ENCODE measurements at places on chromosomes 5 and 9. TPM values are rescaled to one million over a fixed set of nuclear protein-coding genes. Genes with fewer than 3 reads are reported as not detected.
A peak's percentile ranks its signal among the peaks of the same experiment; 100 is the strongest.

DNA sequence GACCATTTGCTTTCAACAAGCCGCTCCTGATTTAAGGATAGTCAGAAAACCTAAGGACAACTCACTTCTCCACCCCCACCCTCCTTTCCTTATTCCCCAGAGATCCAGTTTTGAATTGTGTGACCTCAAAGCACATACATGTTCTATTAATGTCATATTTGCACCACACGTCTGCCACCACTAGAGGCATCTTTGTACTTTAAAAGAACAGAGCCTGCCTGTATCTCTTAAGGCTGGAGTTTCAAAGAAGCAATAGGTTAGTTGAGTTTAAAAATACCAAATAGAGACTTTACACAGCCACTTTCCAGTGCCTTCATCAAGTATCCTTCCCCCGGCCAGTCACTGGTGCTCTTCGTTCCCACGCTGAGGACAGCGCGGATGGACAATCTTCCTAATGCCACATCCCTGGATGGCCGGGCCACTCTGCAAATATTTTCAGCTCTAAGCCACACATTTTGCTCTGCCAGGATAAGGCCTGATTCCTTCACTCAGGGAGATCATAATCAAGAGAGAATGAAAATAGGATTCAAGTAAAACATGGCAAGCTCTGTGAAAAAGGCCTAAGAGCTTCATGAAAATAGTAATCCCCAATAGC, 146.3 kb downstream of the SNCAIP start:
- H3K36me3 ChIP-seq, result no peaks in the 10 kb centered on the region
- H3K27ac ChIP-seq, result no peak overlapping the region
- DNase-seq, result no peak
- H3K4me3 ChIP-seq, result no peak overlapping the region

DNA sequence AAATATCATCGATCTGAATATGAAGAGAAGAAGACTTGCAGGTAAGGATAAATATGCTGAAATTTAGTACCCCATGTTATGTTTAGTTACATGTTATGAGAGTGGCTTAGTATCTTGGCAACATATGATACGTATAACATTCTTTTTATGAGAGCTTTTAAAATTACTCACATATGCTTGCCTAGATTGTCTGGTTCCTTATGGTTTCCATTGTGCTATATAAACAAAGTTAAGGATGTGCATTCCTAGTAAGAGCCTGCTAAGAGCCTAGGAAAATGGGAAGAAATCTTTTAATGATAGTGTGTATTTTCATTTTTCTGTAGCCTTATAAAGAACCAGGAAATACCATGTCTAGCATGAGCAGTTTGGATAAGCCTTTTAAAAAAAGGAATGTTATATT, 112.0 kb upstream of the KCNN2 start:
- no peaks in the 10 kb centered on the region for H3K27me3 ChIP-seq
- H3K4me3 ChIP-seq, result no peak overlapping the region
- no peak for DNase-seq
- no peak overlapping the region for H3K27ac ChIP-seq

GRCh38 chr9:125547368-125547767, 159.6 kb downstream of the MAPKAP1 start:
- H3K27ac ChIP-seq, result no peak overlapping the region
- no peaks in the 10 kb centered on the region for H3K4me1 ChIP-seq
- H3K4me3 ChIP-seq, result no peak overlapping the region
- no peaks in the 10 kb centered on the region for H3K36me3 ChIP-seq

DNA sequence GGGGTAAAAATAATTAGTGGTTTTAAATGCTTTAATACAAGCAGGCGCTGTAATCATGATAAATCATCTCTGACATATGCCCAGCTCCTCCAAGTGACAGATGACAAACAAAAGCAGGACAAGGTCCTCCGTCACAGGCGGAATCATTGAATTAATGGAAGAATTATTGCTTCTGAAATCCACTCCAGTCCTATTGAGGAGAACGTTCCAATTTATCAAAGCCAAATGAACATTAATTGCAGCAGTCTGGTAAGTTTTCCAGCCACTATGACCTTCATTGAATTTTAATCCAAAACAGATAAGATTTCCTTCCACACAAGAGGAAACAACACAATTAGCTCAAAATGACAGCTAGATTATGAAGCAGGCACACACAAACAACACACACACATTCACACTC, 136.8 kb downstream of the ASTN2 start:
- no peak for DNase-seq
- H3K36me3 ChIP-seq, result no peaks in the 10 kb centered on the region
- H3K4me1 ChIP-seq, result no peaks in the 10 kb centered on the region
- H3K4me3 ChIP-seq, result no peak overlapping the region
- no peaks in the 10 kb centered on the region for H3K27me3 ChIP-seq
- no peak overlapping the region for H3K27ac ChIP-seq

- H3K27ac ChIP-seq, result no peak overlapping the region
- H3K27me3 ChIP-seq, result no peaks in the 10 kb centered on the region
- DNase-seq, result no peak
- H3K4me1 ChIP-seq, result no peaks in the 10 kb centered on the region
- no peaks in the 10 kb centered on the region for H3K36me3 ChIP-seq
- no peak overlapping the region for H3K4me3 ChIP-seq
These were observed 69.8 kb downstream of the HABP4 start for GRCh38 chr9:96519787-96520186.

The CDH12 gene
- total RNA-seq, result not detected

- no peaks in the 10 kb centered on the region for H3K4me1 ChIP-seq
- DNase-seq, result no peak
- H3K27me3 ChIP-seq, result no peaks in the 10 kb centered on the region
These were observed 26.8 kb downstream of the YIPF5 start for GRCh38 chr5:144143625-144144024.

GRCh38 chr5:7208938-7209337, 187.0 kb upstream of the ADCY2 start:
- no peaks in the 10 kb centered on the region for H3K4me1 ChIP-seq
- no peak overlapping the region for H3K4me3 ChIP-seq
- H3K36me3 ChIP-seq, result no peaks in the 10 kb centered on the region
- DNase-seq, result no peak
- no peak overlapping the region for H3K27ac ChIP-seq
- H3K27me3 ChIP-seq, result no peaks in the 10 kb centered on the region

DNA sequence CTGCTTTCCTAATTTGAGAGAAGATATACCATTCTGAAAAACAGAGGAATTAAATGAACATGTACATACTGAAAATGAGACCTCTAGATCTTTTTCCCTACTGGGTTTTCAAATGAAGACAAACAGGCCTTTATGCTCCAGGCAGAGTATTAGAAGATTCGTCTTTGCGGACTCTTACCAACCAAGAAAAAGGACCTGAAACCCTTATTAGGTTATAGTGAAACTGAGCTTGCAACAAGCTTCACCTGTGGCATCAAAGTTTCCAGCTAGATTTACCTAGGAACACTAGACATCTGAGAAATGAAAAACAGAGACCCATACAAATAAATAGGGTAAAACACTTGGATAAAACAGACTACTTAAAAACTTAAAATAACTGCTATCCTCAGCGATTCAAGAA, 46.3 kb downstream of the SMIM15 start:
- no peaks in the 10 kb centered on the region for H3K36me3 ChIP-seq
- DNase-seq, result no peak
- H3K27me3 ChIP-seq, result no peaks in the 10 kb centered on the region
- no peak overlapping the region for H3K4me3 ChIP-seq

The PDGFRB gene
- total RNA-seq, result 0.66 TPM

GRCh38 chr9:38694676-38695075, 25.3 kb downstream of the FAM240B start:
- no peaks in the 10 kb centered on the region for H3K36me3 ChIP-seq
- no peaks in the 10 kb centered on the region for H3K27me3 ChIP-seq
- no peak for DNase-seq
- no peak overlapping the region for H3K27ac ChIP-seq
- H3K4me1 ChIP-seq, result no peaks in the 10 kb centered on the region
- H3K4me3 ChIP-seq, result no peak overlapping the region

DNA sequence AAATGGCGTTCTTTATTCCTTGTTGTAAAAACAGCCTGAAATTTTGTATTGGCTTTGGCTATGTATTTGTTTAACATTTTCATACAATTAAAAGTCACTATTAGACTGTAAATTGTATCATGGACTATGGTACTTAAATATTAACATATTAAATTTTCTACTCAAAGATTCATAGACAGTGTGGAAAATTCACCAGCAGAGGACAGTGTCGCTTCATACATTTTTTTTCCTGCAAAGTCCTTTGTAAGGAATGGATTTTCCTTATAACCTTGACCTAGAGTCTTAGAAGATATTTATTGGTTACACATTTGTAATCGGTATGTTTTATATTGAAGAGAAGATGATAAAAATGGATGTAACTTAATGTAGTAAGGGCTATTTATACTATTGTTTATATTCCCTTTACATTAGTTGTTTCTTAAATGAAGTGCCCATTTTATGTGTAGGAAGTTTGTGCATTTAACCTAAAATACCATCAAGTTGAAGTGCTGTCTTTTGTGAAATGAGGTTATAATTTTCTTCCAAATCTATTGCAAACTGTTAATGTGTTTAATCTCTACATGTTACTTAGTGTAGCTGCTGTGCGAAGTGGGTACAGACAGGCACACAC, 150.1 kb downstream of the KDM4C start:
- no peak overlapping the region for H3K27ac ChIP-seq
- no peak overlapping the region for H3K4me3 ChIP-seq
- no peaks in the 10 kb centered on the region for H3K36me3 ChIP-seq
- H3K4me1 ChIP-seq, result no peaks in the 10 kb centered on the region

DNA sequence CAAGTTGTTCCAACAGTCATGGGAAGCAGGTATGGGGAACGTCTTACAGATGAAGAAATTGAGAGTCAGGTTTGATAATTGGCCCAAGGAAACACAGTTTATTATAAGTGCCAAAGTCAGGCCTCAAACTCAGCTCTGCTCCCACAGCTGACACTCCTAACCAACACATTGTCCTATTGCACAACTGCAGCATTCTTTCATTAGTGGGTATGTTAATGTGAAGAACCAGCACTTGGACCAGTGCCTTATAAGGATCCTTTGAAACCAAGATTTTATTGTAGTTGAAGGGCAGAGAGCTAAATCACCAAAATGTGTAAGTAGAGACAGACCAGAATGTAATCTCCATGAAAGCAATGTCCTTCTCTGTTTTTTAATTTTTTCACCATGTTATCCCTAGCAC, 56.1 kb downstream of the GRIA1 start:
- DNase-seq, result no peak
- no peak overlapping the region for H3K27ac ChIP-seq
- no peaks in the 10 kb centered on the region for H3K4me1 ChIP-seq
- no peaks in the 10 kb centered on the region for H3K27me3 ChIP-seq
- H3K36me3 ChIP-seq, result no peaks in the 10 kb centered on the region

GRCh38 chr9:135087489-135087792, at the start of gene OLFM1:
Gene OLFM1 (plus strand): TSS chr9:135087668. CDS start chr9:135087990, 322 bp downstream.
- no peak for DNase-seq
- H3K27me3 ChIP-seq, result no peaks in the 10 kb centered on the region
- H3K4me1 ChIP-seq, result no peaks in the 10 kb centered on the region
- no peak within 1 kb of the TSS for H3K4me3 ChIP-seq
- H3K36me3 ChIP-seq, result no peaks in the 10 kb centered on the region

GRCh38 chr9:1938675-1939170, 76.4 kb upstream of the SMARCA2 start:
- no peak for DNase-seq
- H3K4me3 ChIP-seq, result no peak overlapping the region
- H3K27me3 ChIP-seq, result no peaks in the 10 kb centered on the region
- H3K36me3 ChIP-seq, result no peaks in the 10 kb centered on the region
- no peak overlapping the region for H3K27ac ChIP-seq
- H3K4me1 ChIP-seq, result no peaks in the 10 kb centered on the region

DNA sequence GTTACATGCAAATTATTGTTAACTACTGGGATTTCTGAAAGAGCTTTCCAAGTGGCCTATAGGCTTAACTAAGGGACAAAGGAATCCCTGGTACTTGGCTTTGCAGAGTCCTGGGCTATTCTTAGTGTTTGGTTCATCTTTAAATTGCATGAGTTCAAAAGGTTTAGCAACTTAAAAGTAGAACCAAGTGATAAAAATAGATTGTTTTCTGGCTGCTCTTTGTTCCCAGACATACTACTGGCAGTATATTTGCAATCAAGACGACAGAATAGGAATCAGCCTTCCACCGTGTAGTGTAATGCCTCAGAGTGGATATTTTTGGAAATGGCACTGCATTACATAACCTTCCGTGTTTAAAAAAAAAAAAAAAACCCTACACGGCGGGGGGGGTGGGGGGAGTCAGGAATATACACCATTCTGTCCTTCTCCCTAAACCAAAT, 1.0 kb downstream of the NREP start:
- H3K27ac ChIP-seq, result no peak overlapping the region
- no peak overlapping the region for H3K4me3 ChIP-seq
- DNase-seq, result no peak
- H3K27me3 ChIP-seq, result no peaks in the 10 kb centered on the region
- H3K36me3 ChIP-seq, result no peaks in the 10 kb centered on the region

DNA sequence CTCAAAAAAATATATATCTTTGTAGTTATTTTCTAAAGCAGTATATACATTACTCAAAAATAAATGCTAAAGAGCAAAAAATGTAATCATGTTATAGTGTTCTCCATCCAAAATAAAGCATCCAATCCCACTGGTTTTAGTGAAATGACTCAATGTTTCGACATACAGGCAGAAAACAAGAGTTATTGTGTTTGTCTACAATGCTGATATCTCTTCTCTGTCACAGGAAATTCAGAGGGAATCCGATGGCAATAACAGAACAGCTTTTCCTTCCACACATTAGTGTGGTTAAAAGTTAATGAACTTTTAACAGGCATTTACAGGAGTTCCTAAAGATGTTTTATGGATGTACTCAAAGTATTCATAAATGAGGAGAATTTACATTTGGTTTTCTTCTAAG, 12.0 kb downstream of the TTC33 start:
- H3K36me3 ChIP-seq, result peaks cover 10% of the 10 kb centered on the region
- no peak overlapping the region for H3K27ac ChIP-seq
- no peak overlapping the region for H3K4me3 ChIP-seq
- no peak for DNase-seq

DNA sequence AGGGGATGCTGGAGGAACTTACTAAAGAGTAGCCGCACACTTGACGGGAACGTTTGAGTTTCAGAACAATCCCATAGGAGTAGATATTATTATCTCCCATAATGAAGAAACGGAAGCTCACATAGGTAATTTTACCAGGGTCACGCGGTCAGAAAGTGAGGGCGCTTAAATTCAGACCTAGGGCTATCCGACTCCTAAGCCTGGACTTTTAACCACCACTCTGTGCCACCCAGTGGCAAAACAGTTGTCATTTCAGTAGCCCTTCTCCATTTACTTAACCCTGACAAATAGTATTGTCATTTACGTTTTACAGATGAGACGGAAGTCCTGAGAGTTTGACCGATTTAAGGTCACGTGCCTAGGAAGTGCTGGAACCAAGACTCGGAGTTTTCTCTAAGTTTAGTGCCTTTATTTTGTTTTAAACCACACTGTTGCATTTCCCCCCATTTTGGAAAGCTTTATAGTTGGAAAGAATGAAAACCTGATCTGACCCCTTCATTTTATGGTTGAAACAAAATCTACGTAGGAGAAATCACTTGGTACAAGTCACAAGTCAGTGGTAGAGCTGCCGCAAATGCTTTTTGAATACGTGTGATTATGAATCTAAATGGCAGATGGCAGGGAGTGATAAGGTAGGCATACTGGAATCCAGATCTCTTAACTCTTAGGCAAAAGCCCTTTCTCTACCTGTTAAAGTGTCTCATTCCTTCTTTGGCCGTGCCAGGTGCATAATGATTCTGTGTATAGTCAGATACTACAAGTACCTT, 650 bp downstream of the MRRF start:
- no peaks in the 10 kb centered on the region for H3K27me3 ChIP-seq
- H3K4me1 ChIP-seq, result peaks cover 38% of the 10 kb centered on the region
- H3K36me3 ChIP-seq, result peaks cover 11% of the 10 kb centered on the region
- peak; percentile 37 for DNase-seq
